ENCODE measurements at places on chromosomes 16 and 17.
A peak's percentile ranks its signal among the peaks of the same experiment; 100 is the strongest.

DNA sequence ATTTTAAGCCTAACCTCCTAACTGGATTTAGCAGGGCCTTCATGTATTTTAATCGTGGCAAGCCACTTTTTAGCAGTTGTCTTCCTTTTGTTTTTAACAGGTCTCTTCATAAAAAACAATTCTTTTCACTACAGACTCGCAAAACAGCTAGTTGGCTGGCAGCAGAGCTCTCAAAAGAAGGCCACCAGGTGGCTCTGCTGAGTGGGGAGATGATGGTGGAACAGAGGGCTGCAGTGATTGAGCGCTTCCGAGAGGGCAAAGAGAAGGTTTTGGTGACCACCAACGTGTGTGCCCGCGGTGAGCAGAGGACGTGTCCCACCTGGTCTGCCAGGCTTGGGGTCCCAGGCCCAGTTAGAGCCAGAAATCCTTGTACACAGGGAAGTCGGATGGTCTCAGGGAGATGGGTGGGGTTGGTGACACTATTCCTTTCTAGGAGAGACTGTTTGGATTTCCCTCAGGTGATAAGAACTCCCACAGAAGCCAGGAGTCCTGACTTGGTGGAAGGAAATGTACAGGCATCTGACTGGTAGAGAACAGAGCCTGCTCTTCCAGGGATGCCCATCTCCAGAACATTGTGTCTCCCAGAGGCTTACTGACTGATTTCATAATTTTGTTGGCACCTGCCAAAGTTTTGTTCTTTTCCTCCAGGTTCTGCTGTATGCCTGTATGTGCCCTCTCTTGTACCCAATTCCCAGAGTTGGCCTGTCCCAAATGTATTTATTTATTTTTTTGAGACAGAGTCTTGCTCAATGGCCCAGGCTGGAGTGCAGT, 14.9 kb upstream of the DDX19A start:
- DNase-seq = no peak

DNA sequence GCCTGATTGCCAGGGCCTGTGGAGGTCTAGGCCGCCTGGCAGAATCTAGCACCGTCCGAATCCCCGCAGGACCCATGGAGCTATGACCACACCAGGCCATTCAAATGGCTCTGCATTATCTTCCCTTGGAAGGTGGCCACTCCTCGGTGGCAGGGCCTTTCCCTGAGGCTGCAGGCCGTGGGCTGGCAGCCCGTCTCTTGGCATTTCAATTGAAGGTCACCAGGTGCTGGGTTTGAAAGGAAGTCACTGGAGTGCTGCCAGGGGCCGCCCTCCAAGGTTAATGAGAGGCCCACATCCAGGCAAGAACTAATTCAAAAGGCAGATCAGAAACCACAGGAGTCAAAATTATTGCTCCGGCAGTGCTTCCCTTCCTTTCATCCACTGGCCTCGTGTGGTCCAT, 27.7 kb upstream of the CACNG5 start:
- peak; percentile 46 for DNase-seq

- DNase-seq = no peak
These were observed 84.9 kb downstream of the TBC1D16 start for GRCh38 chr17:79950751-79951150.

GRCh38 chr17:17052462-17053221, 10.4 kb downstream of the MPRIP start:
- DNase-seq = no peak

- no peak for DNase-seq
These were observed 58.7 kb downstream of the SDK2 start for GRCh38 chr17:73585583-73585982.

- DNase-seq = peak; percentile 12
These were observed 427 bp upstream of the TLCD3B start for GRCh38 chr16:30031477-30031918.

GRCh38 chr16:1740781-1741490, 30.4 kb downstream of the NME3 start:
- no peak for DNase-seq

DNA sequence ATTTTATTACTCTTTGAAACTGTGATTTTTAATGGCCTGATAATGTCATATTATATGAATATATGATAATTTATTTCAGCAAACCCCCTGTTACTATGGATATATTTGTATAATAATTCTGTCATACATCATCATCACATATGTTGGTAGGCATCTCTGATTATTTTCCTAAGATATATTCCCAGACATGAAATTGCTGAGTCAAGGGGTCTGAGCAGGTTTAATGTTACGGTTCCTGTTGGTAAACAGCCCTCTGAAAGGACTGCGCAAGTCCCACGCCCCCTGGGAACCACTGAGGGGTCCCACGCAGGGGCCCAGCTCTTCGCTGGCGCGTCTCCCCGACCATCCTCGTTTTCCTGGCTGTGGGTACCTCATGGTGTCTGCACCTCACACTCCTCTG, 24.2 kb downstream of the SLC13A5 start:
- no peak for DNase-seq

DNA sequence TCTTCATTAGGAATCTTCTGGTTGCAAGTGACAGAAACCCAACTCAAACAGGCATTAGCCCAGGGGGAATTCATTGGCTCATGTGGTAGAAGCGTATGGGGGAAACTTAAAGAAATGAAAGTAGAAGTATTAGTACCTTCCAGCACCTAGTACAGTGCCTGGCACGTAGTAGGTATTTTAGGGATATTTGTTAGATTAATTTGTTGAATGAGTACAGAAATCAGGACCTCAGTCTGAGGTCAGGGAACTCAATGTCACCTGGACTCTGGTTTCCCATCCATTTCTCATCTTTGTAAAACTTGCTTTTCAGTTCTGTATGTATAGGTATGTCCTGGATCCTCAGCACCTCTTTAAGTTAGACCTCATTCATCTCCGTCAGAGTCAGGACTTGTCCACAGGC, 32.5 kb downstream of the TMC5 start:
- DNase-seq = no peak

- peak; percentile 6 for DNase-seq
These were observed 650.4 kb upstream of the RBFOX1 start for GRCh38 chr16:6682142-6682811.

Measured in SHP77 (cell line).